ENCODE measurements at places on chromosomes 1 and 21.

- DNase-seq, result no peak
Measured at GRCh38 chr1:221841251-221841982, 99.5 kb upstream of the DUSP10 start.

DNA sequence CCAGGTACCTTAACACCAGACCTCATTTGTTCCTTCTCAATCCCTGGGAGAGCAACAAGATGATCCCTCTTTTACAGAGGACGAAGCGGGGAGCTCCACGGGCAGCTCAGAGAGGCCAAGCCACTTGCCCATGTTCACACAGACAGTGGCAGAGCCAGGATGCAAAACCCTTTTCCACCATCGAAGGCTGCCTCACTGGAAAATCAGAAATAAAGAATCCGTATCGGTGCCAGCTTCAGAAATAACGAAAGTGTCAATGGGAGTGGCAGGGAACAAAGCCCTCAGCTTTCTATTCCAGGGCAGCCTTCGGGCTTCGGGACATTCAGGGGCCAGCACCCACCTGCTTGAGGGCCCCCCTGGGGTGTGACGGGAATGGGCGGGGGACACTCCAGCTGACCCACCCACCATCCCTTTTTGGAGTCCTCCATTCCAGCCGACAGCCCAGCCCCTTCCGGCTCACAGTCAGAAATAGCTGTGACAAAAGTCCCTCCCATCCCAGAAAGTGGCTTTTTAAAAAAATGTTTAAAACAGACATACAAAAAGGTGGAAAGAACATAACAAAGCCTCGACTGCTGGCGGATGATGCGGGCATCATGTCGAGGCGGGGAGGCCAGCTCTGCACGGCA lies 6.0 kb downstream of the IFFO2 start:
- no peak for DNase-seq

DNA sequence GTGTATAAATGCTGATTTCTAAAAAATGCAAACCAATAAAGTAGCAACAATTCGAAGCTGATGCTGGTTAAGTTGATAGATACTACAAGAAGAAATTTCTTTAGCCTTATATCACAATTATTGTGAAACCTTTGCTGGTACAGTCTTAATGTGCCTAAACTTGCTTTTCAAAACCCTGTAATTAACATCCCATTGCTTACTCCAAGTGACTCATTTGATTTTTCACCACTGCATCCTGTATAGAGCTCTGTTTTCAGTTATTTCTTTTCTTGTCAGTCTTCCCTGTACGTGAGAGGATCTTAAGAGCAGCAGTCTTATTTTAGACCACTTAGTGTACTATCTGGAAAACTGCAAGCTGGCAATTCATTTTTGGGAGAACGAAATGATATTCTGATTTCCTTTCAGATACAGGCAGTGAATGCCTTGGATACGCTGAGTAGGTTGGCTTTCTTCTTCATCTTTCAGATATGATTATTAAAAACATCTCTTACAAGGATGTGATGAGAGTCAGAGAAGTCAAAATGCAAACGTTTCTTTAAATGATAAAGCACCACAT lies 210.3 kb downstream of the KCTD3 start:
- DNase-seq, result no peak

DNA sequence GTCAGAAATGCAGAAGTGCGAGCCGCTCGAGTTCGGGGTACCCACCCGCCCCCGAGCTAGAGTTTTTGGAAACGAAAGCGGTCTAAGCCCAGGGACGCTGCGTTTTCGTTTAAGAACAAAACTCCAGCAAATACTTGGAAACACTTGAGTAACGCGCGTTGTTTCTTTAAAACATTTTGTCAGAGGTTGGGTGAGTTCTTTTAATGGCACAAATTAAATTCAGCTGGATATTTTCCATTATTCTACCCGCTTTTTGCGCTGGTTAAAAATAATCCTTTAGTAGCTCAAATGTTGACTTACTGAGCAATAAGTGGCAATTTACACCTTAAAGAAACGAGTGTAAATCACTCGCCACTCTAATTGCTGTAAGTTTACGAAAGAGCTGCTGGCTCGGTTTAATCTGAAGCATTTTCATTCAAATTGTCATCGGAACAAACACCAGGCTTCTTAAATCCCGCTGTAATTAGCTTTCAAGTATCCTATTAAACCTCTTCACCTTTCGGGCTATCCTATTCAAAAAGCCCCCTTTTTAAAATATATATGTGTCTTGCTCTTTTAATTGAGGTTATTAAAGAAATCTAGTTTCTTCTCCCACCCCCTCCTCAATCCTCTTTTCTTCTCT lies 1.5 kb downstream of the LHX8 start:
- no peak for DNase-seq

DNA sequence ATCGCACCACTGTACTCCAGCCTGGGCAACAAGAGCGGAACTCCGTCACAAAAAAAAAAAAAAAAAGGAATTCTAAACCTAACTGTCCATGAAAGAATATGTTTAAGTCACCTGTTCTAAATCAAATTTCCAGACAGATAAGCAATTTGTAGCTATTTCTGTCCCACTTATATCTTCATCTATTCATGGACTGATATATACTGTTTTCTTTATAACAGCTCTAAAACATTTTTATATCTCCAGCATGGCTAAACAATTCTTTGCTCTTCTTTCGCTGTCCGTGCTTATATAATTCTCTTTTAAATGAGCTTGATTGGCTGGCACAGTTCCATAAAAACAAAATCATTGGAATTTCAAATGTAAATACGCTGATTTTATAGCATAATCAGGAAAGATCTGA lies 30.5 kb downstream of the BRWD1 start:
- DNase-seq, result no peak

- no peak for DNase-seq
Measured at GRCh38 chr1:174397261-174397660, 50.5 kb upstream of the GPR52 start.

GRCh38 chr1:168091720-168092550 lies 44.8 kb downstream of the GPR161 start:
- no peak for DNase-seq

- DNase-seq, result no peak
Measured at GRCh38 chr1:43648876-43649477, 972 bp upstream of the KDM4A start.

GRCh38 chr1:42838482-42839190 lies 7.8 kb upstream of the ZNF691 start:
- DNase-seq, result no peak

GRCh38 chr1:197606168-197606845 lies 169.0 kb downstream of the DENND1B start:
- DNase-seq, result no peak

GRCh38 chr1:74673351-74674111 lies at the start of gene ERICH3:
TSS of gene ERICH3 (minus strand) at chr1:74673792. CDS start at chr1:74673519, 273 bp downstream.
- peak; percentile 16 for DNase-seq

DNA sequence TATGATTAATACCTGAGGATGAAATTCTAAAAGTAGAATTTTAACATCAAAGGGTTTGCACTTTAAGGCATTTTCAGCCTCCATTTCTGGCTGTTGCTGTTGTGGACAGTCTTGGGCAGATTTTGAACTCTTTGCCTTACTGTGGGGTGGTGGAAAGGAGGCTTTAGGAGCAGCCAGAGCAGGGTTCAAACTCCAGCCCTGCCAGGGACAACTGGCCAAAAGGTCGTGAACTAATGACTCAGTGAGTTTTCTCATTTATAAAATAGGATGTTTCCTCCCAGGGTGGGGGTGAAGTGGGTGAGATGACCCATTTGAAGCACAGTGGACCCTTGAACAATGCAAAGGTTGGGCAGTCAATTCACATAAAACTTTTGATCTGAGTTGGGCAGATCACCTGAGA lies 36.7 kb downstream of the MAPKAPK2 start:
- no peak for DNase-seq

DNA sequence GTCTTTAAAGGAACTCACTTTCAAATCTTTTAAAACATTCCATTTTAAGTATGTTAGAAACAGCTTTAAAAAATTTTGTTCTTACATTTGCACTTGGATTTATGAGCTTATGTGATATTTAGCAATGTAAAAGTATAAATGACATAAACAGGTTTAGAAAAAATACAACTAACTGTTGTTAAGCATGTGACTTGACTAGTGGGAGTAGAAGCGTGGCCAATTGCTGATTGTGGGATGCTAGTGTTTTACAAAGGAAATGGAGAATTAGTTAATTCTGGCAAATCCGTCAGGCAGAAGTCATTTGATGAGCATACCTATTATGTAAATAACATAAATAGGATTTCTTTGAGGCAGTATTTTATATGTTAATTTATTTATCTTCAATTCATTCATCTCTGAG lies 175.8 kb downstream of the ADGRL2 start:
- DNase-seq, result no peak

GRCh38 chr1:10692401-10693021 lies 103.9 kb downstream of the CASZ1 start:
- no peak for DNase-seq

DNA sequence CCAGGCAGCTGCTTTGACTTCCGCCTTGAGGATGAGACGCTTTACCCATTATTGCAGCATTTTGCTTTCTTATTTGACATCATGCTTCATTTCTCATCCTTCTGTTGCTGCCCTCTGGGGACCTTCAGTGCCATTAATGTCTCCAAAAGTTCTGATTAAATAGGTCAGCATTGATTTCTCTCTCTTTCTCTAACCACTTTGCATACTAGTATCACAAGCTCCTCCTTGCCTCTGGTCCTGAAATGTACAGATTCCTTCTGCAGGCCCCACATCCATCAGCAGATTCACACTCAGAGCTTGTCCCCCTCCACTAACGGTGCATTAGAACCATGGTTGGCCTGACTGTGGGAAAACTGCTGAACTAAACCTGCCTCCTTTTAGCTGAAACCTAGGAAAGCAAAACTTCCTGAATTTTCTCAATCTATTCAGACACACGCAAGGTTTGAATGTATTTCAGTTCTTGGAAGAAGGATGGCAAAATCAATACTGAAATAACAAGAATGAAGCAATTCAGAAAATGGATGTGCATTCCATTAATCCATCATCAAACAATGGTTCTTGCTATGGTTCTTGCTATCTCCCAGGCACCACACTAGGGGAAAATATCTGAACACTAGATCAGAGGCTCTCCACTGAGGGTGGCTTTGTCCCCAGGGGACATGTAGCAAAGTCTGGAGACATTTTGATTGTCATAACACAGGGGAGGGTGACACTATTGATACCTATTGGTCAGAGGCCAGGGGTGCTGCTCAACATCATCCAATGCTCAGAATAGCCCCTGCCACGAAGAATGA lies 154.5 kb downstream of the PCP4 start:
- DNase-seq, result no peak

DNA sequence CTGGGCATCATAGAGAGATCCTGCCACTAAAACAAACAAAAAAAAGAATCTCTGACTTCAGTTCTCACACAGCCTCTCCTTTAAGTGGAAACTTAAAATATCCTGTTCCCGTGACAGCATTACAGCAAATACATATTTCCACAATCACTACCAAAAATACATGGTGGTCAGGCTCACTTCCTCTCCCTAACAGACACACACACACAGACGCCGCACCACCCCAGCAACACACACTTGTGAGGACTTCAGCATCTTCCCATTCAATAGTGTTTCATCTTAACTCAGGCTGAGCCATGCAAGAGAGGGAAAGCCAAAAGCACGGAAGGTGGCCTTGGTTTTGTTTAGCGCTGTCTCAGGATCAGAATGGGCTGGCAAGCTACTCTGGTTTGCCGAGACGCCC lies 21.9 kb downstream of the KIAA1614 start:
- no peak for DNase-seq

- no peak for DNase-seq
Measured at GRCh38 chr1:156073740-156074139, 8.5 kb downstream of the MEX3A start.

GRCh38 chr21:29256126-29256910 lies 42.4 kb upstream of the BACH1 start:
- no peak for DNase-seq

GRCh38 chr1:29511436-29511835 lies 275.1 kb downstream of the PTPRU start:
- no peak for DNase-seq

DNA sequence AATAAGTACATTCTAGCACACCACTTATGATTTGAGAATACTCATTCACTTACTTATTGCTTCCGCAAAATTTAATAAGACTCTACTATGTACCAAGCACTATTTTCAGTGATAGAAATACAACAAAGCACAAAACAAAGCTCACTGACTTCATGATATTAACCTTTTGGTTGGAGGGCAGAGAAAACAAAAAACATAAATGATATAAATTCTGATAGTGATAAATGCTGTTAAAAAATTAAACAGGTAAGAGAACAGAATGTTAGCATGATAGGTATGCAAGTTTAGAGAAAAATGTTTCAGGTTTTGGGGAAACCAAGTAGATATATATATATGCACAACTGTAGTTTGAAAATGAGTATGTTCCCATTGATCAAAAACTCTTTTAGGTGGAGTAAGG lies 1.2 kb downstream of the LRRC40 start:
- DNase-seq, result no peak

- DNase-seq, result no peak
Measured at GRCh38 chr1:224817382-224817781, 112.1 kb upstream of the DNAH14 start.

DNA sequence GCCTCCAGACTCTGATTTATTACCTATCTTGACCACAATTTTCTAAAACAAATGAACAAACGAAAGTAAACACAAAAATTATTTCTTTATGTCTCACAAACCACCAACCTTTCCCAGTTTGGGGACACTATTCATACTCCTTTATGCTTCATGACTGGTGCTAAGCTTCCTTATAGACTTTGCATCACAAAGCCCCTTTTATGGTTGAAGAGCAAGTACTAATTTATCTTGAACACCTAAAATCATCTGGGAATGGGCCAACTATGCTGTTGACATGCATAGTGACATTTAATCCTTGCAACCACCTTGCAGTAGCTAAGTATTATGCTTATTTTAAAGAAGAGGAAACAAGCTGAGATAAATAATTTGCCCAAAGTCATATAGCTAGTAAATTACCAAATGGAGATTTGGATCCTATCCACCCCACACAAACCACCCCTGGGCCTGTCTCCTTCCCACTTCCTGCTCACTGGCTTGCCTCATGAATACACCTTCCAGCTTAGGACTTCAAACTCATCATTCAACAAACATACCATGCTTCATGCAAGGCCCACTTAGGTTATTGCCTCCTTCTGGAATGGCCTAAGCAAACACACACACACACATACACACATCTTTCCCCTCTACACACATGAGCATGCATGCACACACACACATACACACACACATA lies 192.2 kb downstream of the PLPP3 start:
- DNase-seq, result no peak

DNA sequence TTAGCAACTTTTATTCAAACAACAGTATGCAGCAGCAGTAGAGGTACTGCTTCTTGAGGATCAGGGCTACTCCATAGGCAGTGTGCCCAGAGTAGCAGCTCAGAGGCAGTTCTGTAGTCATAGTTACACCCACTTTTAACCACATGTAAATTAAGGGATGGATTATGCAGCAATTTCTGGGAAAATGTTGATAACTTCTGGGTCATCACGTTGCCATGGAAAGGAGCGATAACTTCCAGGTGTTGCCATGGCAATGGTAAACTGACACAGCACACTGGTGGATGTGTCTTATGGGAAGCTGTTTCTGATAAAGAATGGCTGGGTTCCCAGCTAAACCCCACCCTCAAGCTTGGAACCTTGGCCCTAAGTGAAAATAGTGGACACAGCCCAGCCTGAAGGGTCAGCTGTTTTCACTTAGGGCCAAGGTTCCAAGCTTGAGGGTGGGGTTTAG lies 29.0 kb upstream of the PLA2G2A start:
- no peak for DNase-seq

All from frontal cortex (tissue), 4 donors.